ENCODE measurements at places on chromosomes 2 and 18.

- DNase-seq, result no peak
These were observed 1845.6 kb upstream of the PIK3C3 start for GRCh38 chr18:40109252-40110049.

- no peak for DNase-seq
These were observed 220.9 kb downstream of the LDLRAD4 start for GRCh38 chr18:13439461-13439860.

DNA sequence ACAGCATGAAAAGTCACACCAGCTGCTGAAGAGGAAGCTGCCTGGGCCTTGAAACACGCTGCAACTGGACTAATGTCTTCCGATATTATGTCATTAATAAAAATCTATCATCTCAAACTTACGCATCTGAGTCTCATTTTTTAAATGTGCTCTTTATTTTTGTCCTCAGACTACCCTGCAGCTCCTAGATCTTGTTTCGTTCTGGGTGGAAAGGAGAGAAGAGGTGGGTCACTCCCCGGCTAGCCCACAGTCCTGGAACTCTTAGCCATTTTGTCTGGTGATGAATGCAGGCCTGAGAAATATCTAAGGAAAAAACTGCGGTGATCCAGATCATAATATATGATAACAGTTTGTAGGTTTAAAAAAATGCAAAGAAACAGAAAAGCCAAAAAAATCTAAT lies 73.3 kb downstream of the TXNL1 start:
- DNase-seq, result no peak

DNA sequence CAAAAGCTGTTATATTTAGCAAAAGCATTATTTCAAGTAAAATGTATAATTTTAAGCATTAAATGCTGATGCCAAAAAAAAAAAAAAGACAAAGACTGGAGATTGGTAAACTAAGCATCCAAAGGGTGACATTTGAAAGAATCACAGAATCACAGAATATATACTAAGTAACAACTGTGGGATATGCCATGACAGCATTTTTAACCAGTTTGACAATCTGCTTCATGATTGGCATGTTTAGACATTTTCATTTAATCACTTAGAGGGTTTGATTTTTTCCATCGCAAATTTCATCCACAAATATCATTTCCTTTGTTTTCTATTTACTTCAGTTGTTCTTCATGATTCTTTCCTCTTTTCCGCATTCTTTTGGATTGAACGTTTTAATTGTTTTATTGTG lies 66.9 kb upstream of the TMEM18 start:
- DNase-seq, result no peak

DNA sequence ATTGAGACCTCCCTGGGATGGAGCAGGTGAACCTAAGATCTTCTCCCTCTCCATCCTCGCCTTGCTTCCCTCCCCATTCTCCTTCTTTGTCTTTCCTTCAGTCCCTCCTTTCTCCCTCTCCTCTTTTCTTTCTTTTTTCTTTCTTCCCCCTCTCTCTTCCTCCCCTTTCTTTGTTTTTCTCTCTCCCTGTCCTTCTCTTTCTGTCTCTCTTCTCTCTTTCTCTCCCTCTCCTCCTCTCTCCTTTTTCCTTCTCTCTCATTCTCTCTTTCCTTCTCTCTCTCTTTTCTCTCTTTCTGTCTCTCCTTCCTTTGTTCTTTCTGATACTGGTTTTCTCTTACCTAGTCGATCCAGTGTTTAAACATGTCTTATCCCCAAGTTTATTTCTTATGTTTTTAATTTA lies 10.7 kb downstream of the MREG start:
- DNase-seq, result no peak
